ENCODE measurements at places on chromosomes 16 and 17.

- DNase-seq = no peak
Observed at GRCh38 chr17:77497578-77497934, 356.8 kb downstream of the SEC14L1 start.

DNA sequence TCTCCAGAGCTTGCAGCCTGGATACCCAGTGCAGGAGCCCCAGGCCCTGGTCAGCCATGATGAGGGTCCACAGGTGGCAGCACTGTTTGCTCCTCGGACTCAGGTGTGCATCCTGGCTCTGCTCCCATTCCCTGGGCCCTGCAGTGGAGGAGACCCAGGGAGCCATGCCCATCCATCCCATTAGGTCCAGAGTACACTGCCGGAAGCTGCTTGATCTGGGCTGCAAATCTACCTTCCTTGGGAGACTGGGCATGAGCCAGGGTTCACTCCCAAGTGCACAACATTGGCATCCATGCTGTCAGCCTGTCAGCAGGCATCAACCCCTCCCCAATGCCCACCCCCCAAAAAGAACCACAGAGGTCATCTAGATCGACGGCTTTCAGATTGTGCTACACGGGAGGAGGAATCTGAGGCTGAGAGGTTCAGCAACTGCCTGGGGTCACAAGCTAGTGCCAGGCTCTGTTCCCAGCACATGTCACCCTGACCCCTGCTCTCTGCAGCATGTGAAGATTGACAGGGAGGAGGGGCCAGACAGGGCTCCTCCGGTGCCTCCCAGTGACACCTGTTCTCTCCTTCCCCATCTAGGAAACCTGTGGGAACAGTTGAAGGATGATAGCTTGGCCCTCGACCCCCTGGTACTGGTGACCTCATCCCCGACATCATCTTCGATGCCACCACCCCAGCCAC lies 15.7 kb downstream of the UNC119 start:
- no peak for DNase-seq

GRCh38 chr17:5788266-5788900 lies 204.1 kb upstream of the NLRP1 start:
- no peak for DNase-seq

DNA sequence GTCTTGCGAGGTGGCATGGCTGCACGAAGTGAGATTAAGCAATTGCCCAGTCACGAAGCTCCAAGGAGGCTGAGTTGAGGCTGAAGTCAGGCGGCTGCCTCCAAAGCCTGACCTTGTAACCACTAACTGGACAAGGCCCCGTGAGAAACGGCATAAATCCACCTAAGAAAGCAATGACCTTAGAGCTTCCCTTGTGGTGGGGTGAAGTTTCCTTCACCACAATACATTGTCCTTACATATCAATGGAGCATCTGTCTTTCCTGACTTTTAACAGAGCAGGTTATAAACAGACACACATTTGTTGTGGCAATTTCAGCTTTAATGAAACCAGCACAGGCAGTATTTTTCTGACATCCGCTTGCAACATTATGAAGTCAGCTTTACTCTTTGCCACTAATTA lies 2.5 kb upstream of the MED9 start:
- no peak for DNase-seq

DNA sequence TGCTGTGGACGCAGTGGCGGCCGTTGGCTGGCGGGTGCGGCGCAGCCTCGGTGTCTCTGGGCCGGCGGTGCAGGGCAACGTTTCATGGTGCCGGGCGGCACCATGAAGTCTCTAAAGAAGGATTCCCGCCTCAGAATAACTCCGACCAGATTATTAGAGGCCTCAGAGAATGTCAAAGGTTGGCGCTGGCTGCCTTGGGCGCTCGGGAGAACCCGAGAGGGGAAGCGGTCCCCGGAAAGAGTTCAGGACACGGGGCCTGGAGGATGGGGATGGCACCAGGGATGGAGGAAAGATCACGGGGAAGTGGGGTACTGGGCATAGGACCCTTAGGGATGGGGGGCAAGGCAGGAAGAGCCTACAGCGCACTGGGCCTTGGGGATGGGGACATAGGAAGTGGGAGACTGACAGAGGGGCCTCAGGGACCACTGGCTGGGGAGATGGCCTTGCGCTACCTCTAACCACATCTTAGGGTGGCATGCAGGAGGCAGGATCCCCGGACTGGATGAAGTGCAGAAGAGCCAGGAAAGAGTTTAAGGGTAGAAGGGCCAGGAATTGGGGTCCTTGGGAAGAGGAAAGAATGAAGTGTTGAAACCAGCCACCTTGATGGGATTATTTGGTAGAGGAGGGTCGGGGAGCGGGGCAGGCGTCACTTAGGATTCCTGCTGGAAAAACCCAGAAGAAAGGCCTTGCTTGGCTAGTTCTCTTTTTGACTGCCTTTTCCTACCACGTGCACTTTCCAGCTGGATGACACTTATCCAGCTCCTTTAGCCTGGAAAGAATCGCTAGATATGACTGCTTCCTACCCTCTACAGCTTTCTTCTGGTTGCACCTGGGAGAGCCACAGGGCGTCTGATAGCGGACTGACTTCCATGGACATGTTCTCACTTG lies 578 bp downstream of the MYCBPAP start:
- peak; percentile 41 for DNase-seq

GRCh38 chr17:76398523-76399174 lies 14.2 kb downstream of the SPHK1 start:
- no peak for DNase-seq

DNA sequence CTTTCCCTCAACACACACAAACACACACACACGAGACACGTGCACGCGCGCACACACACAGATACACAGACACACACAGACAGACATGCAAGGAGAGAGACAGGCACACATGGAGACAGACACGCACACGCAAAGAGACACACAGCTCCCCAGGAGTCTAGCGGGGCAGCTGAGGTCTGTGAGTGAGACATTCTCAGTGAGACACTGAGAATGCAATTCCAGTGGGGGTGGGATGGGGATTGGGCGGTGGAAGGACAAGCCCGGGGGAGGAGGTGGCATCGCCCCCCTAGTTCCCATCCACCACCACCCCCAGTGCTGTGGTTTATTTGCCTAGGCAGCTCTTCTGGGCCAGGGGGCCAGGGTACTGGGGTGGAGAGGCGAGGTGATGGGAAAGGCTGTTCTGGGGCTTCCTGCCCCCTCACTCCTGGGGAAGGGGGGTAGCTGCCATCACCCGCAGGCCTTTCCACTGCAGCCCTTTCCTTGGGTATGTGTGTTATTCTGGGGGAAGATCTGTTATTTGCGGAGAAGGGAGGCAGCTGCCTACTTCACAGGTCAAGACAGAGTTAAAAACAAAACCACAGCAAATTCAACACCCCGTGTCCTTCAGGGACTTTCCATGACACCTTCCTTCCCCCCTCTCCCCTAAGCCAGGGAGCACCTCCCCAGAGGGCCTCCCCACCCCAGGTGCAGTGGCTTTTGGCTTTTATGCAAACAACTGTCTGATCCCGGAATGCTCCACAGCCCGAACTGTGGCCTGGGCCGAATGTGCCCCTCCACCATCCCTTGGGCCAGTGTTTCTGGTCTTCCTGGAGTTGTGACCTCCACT lies 18.0 kb downstream of the GRB7 start:
- DNase-seq = no peak

DNA sequence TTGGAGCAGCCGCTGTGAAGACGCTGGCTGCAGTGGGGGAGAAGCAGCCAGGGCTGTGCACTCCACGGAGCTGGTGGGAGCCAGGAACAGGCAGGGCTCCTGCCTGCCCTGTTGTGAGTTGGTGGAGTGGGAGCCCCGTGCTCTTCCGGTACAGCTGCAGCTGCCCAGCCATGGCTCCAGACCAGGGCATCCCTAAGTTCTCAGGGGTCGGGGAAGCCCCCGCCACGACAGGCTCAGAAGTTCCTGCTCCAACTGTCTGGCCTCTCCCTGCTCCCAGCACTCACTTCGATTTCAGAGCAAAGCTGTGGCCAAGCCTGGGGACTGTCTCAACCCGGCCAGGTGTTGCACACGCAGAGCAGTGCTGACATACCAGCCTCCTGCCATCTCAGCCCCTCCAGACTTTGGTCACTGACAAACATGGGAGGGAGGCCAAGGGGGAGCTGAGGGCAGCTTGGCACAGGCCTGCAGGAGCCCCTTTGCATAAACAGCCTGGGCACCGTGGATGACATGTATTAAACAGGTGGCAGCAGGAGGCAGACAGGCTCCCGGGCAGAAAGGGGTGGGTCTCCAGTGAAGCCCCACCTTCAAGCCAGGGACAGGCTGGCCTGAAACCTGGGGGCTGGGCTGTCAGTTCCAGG lies 13.9 kb upstream of the KDM8 start:
- DNase-seq = no peak

DNA sequence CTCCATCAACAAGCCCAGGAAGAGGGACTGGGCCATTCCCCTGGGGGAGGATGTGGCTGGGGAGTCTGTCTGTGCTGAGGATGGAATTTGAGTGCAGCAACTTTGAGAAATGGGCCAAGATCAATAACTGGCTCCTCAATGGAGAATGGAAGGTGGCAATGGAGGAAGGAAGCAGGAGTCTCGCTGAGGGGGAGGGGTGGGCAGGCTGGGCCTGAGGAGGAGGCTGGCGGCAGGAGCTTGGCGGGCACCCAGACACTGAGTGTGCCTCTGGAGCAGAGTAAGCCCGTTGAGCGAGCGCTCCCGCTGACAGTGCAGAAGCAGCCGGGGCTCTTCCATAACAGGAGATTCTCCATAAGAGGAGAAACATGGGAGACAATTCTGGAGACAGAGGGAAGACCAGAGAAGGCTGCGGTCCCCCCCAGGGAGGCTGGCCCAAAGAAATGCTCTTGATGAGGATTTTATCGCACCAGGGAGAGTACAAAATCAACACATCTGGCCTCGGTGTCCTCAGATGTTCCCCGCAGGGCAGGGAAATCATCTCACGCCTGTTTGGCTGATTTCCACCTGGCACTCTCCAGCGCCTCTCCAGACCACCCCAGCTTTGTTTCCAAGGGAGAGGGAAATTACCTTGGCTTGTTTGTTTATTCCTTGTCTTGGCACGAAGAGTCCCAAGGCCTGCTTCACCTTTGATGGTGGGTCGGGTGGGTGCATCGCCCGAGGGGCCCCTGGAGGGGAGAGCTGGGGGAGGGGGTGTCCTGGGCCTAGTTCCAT lies 2.8 kb upstream of the MMP15 start:
- DNase-seq = no peak

DNA sequence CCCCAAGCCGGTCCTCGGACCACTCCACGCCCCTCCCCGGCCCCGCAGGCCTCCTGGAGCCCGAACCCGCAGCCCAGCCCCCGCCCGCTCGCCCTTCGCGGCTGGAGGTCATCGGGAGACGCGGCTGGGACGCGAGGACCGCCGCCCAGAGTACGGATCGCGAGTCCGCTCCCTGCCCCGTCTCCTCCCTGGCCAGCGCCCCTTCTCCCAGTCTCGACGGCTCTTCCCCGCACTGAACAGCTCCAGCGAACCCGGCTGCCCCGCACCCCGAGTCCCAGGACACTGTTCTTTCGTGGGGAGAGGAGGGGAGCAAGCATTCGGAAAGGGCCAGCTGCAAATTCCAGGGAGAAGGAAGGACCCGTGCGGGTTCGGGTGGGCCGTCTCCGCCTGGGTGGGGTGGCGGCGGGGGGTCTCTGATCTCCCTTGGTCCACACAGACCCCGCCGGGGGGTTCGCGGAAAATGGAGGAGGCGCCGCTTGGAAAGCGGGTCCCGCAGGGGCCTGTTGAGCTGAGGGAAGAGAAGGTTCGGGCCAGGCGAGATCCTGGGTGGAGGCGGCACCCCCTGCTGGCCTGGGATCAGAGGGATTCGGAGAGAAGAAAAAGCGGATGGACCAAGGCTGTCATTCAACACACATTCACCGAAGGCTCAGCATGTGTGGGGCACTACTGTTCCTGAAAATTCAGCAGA lies 632 bp upstream of the RTN4RL1 start:
- peak; percentile 37 for DNase-seq

- DNase-seq = no peak
Observed at GRCh38 chr17:49997301-49997650, 2.3 kb upstream of the DLX3 start.

DNA sequence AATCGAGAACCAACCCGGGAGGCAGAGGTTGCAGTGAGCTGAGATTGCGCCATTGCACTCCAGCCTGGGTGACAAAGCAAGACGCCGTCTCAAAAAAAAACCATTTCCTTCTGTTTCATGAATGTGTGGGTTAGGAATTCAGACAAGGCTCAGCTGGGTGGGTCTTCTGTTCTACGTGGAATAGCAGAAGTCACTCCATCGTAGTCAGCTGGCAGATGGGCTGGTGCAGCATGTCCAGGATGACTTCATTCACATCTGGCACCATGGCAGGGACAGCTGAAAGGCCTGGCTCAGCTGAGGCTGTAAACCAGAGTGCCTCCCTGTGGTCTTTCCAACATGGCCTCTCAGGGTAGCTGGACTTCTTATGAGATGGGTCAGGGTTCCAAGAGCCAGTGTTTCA lies 89.0 kb downstream of the C17orf67 start:
- DNase-seq = no peak

DNA sequence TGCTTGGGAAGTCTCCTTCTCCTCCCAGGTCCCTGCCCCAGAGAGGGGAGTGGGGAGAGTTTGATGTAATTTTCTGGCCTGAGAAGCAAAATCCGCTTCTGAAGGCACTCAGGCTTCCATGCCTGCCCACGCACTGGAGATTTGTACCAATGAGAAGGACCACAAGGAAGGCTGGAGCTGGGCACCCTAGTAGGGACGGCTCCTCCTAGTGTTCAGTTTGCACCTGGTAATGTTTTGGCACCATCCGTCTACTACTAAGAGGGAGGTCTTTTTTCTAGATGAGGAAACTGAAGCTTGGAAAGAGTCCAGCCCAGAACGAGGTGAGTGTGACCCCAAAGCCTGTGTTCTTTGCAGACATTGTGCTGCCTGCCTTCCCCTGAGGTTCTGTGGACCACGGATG lies 83.6 kb upstream of the NLRP1 start:
- peak; percentile 2 for DNase-seq

- DNase-seq = no peak
Observed at GRCh38 chr16:84194018-84194417, 3.1 kb downstream of the ADAD2 start.

DNA sequence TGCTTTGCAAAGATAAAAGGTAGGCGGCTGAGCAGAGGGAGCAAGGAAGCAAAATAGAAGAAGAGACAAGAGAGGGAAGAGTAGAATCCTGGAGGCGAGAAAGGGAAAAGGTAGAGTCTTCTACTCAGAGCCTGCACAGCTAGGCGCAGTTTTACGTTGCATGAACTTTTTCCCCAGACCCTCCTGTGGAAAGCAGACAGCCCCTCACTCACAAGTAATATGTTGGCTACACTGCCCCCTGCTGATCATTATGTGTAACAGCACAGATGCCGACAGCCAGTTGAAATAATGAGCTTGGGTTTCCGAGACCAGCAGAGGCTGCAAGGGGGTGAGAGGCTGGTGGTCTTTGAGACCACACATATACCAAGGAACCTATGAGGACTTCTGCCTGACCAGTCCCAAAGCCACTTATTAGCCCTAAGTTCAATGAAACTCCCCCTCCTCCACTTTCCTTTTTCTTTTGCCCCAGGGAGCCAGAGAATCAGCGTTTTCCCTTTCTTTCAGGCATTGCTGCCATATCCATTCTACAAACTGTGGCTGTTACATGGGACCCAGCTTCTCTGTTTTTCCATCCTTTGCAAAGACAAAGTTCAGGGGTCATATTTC lies 22.5 kb upstream of the CMTR2 start:
- DNase-seq = no peak
